ENCODE measurements at places on chromosomes 1 and 21. TPM values are rescaled to one million over a fixed set of nuclear protein-coding genes. Genes with fewer than 3 reads are reported as not detected.
A peak's percentile ranks its signal among the peaks of the same experiment; 100 is the strongest.

- no peak for DNase-seq
These were observed 64.1 kb downstream of the NOS1AP start for GRCh38 chr1:162133566-162133965.

GRCh38 chr21:45570826-45571601, 28.8 kb upstream of the SLC19A1 start:
- DNase-seq, result no peak

- no peak for DNase-seq
These were observed 144.1 kb downstream of the TNR start for GRCh38 chr1:175599212-175599705.

DNA sequence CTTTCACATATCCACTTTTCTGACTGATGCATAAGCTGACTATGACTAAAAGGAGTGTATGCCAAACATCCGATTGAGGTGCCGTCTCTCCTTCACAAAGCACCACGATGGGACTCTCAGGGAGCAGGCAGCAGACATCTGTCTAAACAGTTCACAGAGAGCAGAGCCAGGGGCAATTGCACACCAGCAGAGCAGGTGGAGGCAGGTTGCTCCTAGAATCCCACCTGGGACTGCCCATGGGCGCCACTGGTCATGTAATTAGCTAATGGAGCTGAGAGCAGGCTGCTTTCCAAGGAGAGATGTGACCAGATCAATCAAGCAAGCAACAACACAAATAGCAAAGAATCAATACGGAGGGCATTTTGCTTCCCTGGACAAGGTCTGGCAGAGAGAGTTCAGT, 30.5 kb upstream of the COA6 start:
- no peak for DNase-seq

- peak; percentile 54 for DNase-seq
These were observed 2.1 kb upstream of the KIF21B start for GRCh38 chr1:201025571-201026002.

- DNase-seq, result no peak
These were observed 2.7 kb upstream of the MMEL1 start for GRCh38 chr1:2635361-2636010.

- DNase-seq, result peak; percentile 91
These were observed 1.2 kb downstream of the ANP32E start for GRCh38 chr1:150234566-150235293.

DNA sequence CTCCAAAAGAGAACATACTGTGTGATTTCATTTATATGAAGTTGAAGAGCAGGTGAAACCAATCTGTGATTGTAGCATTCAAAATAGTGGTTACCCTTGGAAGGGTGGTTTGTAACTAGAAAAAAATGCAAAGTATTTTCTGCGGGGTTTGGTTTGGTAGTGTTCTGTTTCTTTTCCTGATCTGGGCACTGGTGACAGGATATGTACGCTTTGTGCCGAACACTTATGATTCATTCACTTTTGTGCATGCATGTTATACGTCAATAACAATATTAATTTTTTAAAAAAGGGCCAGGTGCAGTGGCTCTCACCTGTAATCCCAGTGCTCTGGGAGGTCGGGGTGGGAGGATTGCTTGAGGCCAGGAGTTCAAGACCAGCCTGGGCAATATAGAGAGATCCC, 63.8 kb downstream of the CD34 start:
- no peak for DNase-seq

The CFAP74 gene
- total RNA-seq, result not detected

The PLA2G5 gene
- not detected for total RNA-seq

DNA sequence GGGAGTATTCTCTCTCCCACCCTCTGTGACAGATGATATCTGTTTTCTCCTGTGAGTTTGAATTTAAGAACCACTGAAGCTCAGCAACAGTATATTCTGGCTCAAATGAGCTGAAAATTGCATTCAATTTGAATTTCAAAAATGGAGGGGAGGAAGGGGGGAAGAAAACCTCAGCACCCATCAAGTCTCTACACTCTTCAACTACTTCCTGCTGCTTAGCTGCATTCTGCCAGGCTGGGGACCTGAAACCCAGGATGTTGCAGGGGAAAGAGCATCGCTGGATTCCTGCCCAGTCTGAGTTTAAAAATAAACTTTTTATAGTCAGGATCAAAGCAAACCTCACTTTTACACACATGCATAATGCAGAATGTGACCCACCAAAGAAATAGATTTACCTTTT, 214.3 kb upstream of the ESRRG start:
- DNase-seq, result no peak

The AMY1C gene
- not detected for total RNA-seq

- DNase-seq, result no peak
These were observed 19.5 kb downstream of the XKR8 start for GRCh38 chr1:27979151-27979858.

The PRKAA2 gene
- total RNA-seq, result not detected

DNA sequence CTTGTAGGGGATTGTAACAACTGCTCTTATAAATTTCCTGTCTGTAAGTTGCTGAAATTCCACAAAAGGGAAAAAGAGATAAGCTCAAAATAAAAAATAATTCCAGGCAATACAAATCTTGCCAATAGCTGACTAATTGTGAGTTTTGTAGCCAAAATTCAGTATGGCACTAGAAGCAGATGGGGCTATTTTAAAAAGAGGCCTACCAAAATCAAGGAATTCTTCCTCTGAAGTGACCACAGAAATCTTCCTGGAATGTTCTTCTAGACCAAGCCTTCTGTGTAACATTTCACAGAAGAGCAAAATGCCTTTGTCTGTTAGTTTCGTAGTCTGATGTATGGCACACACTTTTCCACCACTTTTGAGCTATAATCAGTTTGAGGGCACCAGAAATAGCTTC, 127.6 kb downstream of the CYYR1 start:
- no peak for DNase-seq

- DNase-seq, result no peak
These were observed 140.3 kb downstream of the LMX1A start for GRCh38 chr1:165216254-165216653.

The RYR2 gene
- total RNA-seq, result not detected

GRCh38 chr1:107141491-107142126, 770 bp downstream of the NTNG1 start:
- no peak for DNase-seq

- no peak for DNase-seq
These were observed 46.1 kb downstream of the CHAF1B start for GRCh38 chr21:36431252-36431651.

DNA sequence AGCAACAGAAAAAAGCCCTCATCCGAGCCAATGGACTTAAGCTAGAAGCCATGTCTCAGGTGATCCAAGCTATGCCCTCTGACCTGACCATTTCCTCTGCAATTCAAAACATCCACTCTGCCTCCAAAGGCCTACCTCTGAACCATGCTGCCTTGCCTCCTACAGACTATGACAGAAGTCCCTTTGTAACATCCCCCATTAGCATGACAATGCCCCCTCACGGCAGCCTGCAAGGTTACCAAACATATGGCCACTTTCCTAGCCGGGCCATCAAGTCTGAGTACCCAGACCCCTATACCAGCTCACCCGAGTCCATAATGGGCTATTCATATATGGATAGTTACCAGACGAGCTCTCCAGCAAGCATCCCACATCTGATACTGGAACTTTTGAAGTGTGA, 20.7 kb downstream of the NR5A2 start:
- no peak for DNase-seq

The MAP1LC3C gene
- total RNA-seq, result not detected

- DNase-seq, result no peak
These were observed 8.7 kb downstream of the XPR1 start for GRCh38 chr1:180640531-180640949.

DNA sequence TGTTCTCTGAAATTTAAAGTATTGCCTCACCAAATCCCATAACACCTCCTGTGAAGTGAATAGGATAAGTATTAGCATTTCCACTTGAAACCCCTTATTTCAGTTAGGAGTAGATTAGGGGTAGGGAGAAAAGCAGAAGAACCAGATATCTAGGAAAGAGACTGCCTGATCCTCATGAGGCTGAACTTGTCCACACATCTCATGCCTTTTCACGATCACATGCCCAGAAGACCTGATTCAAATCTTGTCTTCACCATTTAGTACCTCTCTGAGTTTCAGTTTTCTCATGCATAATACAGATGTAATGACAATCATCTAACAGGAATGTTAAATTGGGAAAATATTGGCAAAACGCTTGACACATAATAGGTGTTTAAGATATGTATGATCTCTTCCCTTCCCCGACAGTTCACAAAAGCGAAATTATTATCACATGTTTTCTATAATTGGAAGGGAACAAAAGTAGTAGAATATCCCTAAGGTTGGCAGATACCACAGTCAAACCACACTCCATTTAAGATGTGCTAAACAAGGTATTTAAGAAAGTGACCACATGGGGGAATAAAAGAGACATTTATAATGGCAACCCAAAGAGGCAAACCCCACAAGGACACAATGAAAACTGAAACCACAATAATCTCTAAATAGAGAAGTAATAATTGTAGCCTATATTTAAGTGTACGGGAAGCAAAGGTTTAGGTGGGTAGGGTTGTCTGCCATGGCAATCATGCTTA, 25.2 kb downstream of the GFI1 start:
- DNase-seq, result no peak

GRCh38 chr1:197807216-197807615, 31.9 kb upstream of the DENND1B start:
- DNase-seq, result no peak

The KCNN3 gene
- total RNA-seq, result 0.25 TPM
